ENCODE measurements at places on chromosomes 5 and 9.

DNA sequence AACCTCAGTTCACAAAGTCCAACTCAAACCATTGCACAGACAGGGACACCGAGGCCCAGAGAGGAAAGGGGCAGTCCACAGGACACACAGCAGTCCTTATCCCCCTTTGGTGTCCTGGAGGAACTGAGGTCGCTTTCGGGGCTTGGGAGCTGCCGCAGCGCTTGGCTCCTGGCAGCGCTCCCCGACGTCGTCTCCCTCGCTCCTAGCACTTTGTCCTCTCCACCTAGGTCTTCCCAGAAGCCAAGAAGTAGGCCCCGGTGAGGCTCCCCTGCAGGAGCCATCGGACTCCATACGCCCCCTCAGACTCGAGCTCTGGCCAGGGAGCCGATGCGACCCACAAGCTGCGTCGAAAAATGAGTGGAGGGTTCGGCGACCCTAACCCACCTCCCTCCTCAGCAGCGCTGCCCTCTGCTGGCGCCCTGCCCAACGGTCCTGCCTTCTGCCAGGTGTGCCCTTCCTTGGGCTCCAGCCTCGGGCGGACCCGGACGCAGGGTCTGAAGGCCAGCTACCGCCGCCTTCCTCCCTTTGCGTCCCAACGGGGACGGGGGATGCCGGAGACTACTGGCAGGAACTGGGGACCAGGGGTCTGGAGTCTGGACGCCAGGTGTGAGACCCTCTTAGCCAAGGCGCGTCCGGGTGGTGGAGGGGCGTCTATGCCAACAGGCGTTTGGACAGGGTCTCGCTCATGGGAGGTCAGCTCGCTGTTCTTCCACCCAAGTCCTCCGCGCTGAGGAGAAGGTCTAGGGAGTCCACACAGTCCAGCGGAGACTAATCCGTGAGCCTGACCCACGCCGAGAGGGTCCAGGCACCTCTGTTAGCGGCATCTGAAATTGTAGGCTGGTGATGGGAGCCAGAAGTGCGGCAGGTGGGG, 2.1 kb upstream of the PRDM12 start:
- DNase-seq = no peak

DNA sequence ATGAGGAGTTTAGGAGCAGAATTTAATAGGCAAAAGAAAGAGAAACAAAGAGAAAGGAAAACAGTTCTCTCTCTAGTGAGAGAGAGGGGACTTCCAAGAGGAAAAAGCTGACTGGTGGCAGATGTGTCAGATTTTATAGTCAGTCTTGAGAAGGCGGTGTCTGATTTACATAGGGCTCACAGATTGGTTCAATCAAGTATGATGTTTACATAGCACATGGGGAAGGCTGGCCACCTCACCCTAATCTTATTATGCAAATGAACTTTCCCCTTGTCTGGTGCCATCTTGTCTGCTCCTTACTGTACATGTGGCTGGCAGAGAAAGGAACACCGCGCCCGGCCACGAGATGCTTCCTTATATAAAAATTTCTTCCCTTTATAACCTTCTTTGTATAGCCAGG, 24.7 kb downstream of the UNC13B start:
- no peak for DNase-seq

- no peak for DNase-seq
Observed at GRCh38 chr9:36640771-36641381, 68.2 kb downstream of the MELK start.

DNA sequence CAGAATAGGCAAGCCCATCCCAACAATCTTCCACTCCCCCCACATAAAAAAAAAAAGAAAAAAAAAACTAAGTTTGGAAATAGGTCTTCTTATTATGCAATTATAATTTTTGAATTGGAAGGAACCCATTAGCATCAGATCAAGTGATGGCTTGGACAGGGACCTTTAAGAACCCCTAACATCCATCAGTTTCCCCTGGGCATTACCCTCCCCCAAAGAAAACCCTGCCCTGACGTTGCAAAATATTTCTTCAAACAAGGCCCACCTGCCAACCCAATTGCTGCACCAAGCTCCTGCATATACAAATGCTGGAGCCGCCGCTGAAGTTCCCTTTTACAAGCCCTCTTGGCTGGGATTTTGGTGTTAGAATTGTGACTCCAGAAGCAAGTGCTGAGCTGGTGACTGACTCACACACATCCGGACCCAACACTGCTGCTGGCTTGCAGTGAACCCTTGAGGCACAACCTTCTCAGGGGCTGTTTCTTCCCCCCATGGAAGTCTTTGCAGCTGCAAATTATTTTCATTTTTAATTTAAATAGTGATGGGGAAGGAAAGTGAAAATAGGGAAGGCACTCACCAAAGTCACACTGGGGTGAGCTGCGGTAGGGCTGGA, 56.1 kb upstream of the AFAP1L1 start:
- no peak for DNase-seq

DNA sequence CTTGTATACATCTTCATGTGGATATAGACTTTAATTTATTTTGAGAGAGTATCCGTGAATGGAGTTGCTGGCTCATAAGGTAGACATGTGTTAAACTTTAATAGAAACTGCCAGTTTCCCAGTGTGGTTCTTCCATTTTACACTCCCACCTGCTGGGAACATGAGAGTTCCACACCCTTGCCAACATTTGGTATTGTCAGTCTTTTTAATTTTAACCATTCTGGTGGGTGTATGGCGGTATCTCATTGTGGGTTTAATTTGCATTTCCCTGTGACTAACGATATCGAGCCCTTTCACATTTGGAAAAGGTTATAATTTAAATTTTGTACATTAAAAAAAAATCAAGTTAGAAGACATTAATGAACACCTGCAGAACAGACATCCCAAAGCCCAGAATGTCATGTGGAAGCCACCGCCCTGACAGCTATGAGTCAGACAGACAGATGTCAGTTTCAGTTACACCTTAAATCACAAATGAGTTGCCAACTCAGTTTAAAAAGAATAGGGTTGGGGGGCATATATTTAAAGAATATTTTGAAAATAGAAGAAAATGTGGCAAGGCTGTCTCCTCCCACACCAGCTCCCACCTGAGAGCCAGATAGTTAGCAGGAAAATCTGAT, 36.9 kb downstream of the ANKRD33B start:
- DNase-seq = no peak

DNA sequence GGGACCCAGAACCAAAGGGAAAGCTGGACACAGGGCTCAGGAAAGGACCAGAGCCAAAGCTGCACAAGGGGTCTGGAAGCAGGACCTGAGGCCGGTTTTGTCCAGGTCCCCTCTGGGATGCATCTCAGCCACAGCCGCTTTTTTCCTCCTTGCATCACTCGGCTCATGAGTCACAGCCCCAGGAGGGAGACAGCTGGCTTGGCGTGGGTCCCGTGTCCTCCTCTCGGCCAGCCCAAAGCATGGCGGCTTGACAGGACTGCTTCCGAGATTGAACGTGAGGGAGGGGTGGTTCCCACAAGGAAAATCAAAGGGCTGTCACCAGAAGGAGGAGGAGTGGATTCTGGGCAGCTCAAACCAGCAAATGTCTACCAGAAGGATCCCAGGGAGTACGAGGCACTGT, 56.7 kb upstream of the CPLX2 start:
- no peak for DNase-seq

DNA sequence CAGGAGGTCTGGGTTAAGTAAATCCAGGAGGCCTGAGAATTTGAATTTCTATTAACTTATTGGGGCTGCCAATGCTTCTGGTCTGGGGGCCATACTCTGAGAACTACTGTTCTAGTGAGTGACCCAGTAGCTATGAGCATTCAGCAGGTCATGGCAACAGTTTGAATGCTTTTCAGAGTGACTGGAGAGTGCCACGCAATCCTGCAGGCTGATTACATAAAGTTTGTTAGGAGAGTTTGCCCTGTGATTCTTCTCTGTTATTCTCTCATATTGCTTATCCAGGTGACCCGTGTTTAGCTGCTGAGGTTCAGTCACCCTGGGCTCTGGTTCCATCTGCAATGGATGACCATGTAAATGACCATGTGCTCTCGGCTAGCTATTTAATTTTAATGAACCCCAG, 22.2 kb upstream of the TMED7 start:
- DNase-seq = no peak

GRCh38 chr9:2354856-2355696, 266.5 kb upstream of the VLDLR start:
- DNase-seq = no peak

DNA sequence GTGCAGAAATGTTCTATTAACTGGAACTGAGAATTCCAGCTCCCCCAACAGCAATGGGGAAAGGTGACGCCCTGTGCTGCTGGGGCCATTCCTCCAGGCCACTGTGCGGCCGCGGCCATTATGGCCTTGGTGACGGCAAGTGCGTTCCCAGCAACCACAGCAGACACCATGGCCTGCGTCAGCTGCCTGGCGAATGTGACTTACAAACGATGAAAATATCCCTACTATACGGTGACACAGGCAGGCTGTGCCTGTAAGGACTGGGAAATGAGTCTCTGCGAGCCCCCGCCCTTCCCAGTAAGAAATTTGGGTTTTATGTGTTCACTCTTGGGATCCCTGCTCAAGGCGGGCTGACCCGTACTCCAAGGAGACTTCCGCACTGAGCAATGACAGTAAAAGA, 20.6 kb downstream of the CLPTM1L start:
- no peak for DNase-seq

GRCh38 chr9:18501949-18502348, 28.0 kb downstream of the ADAMTSL1 start:
- DNase-seq = no peak

GRCh38 chr5:38257308-38258041, 884 bp upstream of the EGFLAM start:
- no peak for DNase-seq

DNA sequence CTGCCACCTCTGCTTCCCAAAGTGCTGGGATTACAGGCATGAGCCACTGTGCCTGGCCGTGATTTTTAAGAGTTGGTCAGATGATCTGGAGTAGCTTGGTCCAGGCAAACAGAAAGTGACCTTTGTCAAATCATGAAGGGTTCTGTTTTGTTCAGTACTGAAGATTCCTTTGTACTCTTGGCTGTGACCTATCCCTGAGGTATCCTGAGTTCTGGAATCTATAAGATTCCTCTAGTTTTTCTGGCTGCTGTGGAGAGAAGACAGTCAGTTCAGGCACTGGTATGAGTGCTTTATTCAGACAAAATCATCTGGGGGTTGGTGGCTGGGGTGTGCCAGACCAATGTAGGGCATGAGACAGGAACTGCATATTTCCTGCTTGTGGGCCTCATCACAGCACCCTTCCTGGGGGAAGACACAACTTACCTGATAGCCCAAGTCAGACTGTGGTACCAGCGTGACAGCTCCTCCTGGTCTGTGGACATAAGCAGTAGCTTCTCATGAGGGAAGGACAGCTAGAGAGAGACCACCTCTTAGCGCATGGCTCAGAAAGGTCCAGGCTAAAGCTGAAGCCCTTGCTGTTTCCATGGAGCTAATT, 3.1 kb downstream of the ARHGEF39 start:
- DNase-seq = no peak

GRCh38 chr9:120937596-120937995, 11.0 kb upstream of the TRAF1 start:
- no peak for DNase-seq

DNA sequence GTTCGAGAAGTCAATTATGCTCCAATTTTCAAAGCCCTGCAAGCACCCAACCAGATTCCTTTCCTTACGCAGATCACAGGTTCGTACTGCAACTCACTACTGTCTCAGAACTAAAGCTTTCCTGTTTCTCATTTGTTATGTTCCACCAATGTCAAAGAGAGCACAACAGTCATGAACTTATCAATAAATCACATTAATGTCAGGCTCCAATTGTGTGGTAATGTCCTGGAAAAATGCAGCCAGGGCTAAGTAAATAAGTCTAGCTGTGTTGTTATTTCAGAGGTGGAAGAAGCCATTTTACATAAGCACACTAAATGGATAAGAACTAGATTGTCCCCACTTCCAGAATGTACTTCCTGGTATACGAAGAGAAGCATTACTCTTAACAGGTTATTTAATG, 488.6 kb upstream of the PTGER4 start:
- DNase-seq = no peak

GRCh38 chr9:122329597-122329996, 41.2 kb upstream of the PTGS1 start:
- DNase-seq = no peak

DNA sequence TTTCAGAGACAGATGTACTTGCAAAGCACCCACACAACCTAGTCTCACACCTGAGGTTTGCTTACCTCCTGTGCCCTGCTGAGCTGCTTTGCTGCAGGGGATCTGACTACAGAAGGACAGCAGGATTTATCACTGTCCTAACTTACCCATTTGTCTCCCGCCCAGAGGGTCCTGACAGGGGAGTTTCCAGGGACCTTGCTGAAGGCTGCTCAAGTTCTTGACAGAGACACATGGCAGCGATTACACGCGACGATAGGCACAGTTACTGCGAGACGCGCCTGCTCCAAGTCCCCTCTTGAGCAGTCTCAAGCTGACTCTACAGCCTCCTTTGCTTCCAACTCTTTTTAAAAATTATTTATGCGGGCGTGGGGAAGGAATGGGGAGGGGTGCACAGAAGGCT, 24.6 kb upstream of the GALNT10 start:
- DNase-seq = no peak

GRCh38 chr9:6902423-6902822, 144.7 kb downstream of the KDM4C start:
- no peak for DNase-seq

- DNase-seq = no peak
Observed at GRCh38 chr9:34518110-34518616, 4.6 kb downstream of the ENHO start.

DNA sequence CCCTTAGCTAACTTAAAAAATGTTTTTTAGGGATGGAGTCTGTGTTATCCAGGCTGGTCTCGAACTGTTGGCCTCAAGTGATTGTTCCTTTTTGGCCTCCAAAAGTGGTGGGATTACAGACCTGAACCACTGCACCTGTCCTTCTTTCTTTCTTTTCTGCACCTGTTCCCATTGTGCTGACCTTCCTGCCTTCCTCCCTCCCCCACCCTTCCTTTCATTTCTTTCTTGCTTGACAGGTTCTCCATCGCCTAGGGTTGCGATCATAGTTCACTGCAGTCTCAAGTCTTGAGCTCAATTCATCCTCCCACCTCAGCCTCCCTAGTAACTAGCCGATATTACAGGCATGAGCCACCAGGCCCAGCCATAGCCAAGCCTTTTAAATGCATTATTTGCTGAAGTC, 20.6 kb downstream of the JMY start:
- no peak for DNase-seq

GRCh38 chr5:127423173-127423798, 94.2 kb upstream of the PRRC1 start:
- DNase-seq = no peak

DNA sequence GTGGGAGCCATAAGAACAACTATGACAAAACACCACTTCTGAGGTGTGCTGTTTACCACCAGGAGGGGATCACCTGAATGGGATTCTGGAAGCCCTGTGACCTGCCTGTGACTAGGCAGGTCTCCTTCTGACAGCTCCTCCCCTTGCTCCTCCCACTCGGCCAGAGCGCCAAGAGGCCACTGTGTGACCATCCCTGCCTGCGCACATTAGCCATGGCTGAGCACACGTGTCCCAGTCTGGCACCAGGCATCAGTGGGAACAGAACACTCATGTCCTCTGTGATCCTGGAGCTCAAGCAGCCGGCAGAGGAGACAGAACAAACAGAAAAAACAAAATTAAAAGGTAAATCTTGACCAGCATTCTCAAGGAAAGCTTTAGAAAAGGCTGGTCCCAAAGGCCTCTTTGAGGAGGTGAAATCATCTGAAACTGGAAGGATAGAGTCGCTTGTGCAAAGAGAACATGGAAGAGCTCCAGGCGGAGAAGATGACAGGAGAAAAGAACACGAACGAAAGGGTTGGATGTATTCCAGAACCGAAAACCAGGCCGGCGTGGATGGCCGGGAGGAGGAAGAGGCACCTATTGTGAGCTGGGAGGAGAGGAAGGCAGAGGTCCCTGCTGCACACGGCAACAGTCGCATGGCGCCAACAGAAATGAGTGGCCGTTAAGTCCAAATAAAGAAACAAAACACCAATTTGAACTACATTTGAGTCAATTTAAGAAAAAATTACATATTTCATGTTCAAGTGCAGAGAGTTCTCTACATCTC, 5.1 kb downstream of the MED10 start:
- DNase-seq = no peak
